SJSA1 (cell line): ENCODE measurements at places on chromosomes 1 and 21. TPM values are rescaled to one million over a fixed set of nuclear protein-coding genes. Genes with fewer than 3 reads are reported as not detected.

Gene B3GALT2
- total RNA-seq = 1.6 and 1.8 TPM in 2 replicates

Gene ATP1A2
- 1.2 TPM in 1 of 2 replicates, not detected in the other for total RNA-seq

Gene PTGFR
- total RNA-seq = 3.6 and 6.3 TPM in 2 replicates

Gene KNCN
- total RNA-seq = not detected in 2 replicates

Gene CELA2B
- total RNA-seq = not detected in 2 replicates

Gene PLA2G2A
- not detected in 2 replicates for total RNA-seq

Gene LCE3D
- total RNA-seq = not detected in 2 replicates

Gene TRIM46
- total RNA-seq = 0.21 and 1.1 TPM in 2 replicates

Gene PSMA5
- total RNA-seq = 104 and 107 TPM in 2 replicates

Gene NPHS2
- not detected in 2 replicates for total RNA-seq

Gene PLA2G5
- total RNA-seq = not detected in 2 replicates

Gene VSIG8
- total RNA-seq = not detected in 2 replicates

Gene ATAD3C
- total RNA-seq = not detected in 2 replicates

Gene NCF2
- total RNA-seq = 0.24 TPM in 1 of 2 replicates, not detected in the other

Gene DMBX1
- not detected in 2 replicates for total RNA-seq

Gene ACOT11
- 0.85 and 1.3 TPM in 2 replicates for total RNA-seq

Gene HTR6
- total RNA-seq = not detected in 2 replicates

Gene DYRK3
- total RNA-seq = 3.9 and 11.2 TPM in 2 replicates

Gene GMEB1
- total RNA-seq = 4.4 and 4.7 TPM in 2 replicates

Gene ZNF593OS
- total RNA-seq = 0.24 TPM in 1 of 2 replicates, not detected in the other

Gene CFHR5
- not detected in 2 replicates for total RNA-seq

Gene LRRC39
- 0.13 TPM in 1 of 2 replicates, not detected in the other for total RNA-seq

Gene NUDT4B
- 8.8 and 19.5 TPM in 2 replicates for total RNA-seq

Gene RIMS3
- total RNA-seq = 0.68 and 0.78 TPM in 2 replicates

Gene TAS1R1
- not detected in 2 replicates for total RNA-seq

Gene ADGRB2
- 15.4 and 15.8 TPM in 2 replicates for total RNA-seq

Gene CSMD2
- 0.60 and 0.87 TPM in 2 replicates for total RNA-seq

Gene CERS2
- total RNA-seq = 145 and 165 TPM in 2 replicates

Gene C8A
- total RNA-seq = not detected in 2 replicates

Gene GJA8
- not detected in 2 replicates for total RNA-seq

Gene PODN
- total RNA-seq = 1.3 and 4.1 TPM in 2 replicates

Gene OR2T29
- total RNA-seq = not detected in 2 replicates

Gene NCAM2
- total RNA-seq = not detected in 2 replicates

Gene SPRR2A
- total RNA-seq = not detected in 2 replicates

Gene ACTL8
- not detected in 2 replicates for total RNA-seq

Gene TMEM54
- total RNA-seq = 61.2 and 68.6 TPM in 2 replicates

Gene HYI
- total RNA-seq = 44.3 and 47.2 TPM in 2 replicates

Gene TRIM67
- 0.47 and 0.61 TPM in 2 replicates for total RNA-seq

Gene RNU1-3
- under 0.01 and 294 TPM in 2 replicates for total RNA-seq

Gene PTPN14
- 18.8 and 39.1 TPM in 2 replicates for total RNA-seq

Gene P3R3URF
- total RNA-seq = not detected in 2 replicates

Gene C1QC
- total RNA-seq = not detected in 2 replicates

Gene SLFNL1
- total RNA-seq = 0.03 TPM in 1 of 2 replicates, not detected in the other

Gene ERICH3
- not detected in 2 replicates for total RNA-seq

Gene PKNOX1
- 8.8 and 37.7 TPM in 2 replicates for total RNA-seq

Gene FAM3B
- total RNA-seq = not detected in 2 replicates

Gene ADGRL2
- 0.22 and 3.5 TPM in 2 replicates for total RNA-seq

Gene ENAH
- total RNA-seq = 158 and 216 TPM in 2 replicates

Gene LEFTY1
- not detected in 2 replicates for total RNA-seq

Gene RGS8
- total RNA-seq = 0.37 TPM in 1 of 2 replicates, not detected in the other
